ENCODE measurements at places on chromosomes 7 and 10.

GRCh38 chr7:139560199-139560598 lies 36.7 kb downstream of the CLEC2L start:
- no peak for DNase-seq

- no peak for DNase-seq
These were observed 353.7 kb upstream of the ANKRD30A start for GRCh38 chr10:36771725-36772124.

GRCh38 chr7:135397689-135398088 lies 112.2 kb downstream of the CNOT4 start:
- no peak for DNase-seq

- no peak for DNase-seq
These were observed 701 bp upstream of the CUL1 start for GRCh38 chr7:148698007-148698396.

DNA sequence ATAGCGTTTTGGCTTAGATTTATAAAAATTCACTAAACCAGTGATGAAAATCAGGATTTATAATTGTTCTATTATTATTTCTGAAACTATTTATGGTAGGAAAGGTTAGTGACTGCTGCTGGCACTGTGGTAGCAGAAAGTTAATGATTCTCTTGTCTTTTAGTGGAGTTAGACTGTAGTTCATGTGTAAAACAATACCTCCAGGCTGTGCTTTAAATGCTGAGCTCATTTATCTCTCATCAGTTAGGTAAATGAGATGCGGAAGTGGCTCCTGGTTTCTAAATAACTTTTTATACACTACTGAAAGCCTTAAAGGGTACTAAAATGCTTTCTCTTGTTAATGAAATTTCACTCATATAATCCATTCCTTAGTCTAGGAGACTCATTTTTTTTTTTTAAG lies 326.8 kb upstream of the POT1 start:
- no peak for DNase-seq

DNA sequence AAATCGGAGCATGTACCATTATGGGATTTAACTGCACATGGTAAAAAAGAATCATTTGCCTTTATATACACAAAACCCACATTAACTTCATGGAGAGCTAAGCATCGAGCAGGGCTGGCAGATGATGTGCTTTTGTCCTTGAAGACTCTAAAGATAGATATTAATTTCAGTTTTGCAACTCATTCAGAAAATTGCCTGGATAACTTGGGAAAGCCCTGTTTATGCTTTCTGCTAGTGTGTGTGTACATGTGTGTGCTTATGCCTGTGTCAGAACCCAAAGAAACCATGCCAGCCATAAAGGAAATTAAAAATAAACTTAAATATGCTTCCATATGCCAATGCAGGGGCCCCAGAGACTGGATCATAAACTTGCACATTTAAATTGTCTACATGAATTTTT lies 640.0 kb downstream of the PARD3 start:
- no peak for DNase-seq

GRCh38 chr10:42753507-42754154 lies 29.0 kb upstream of the BMS1 start:
- DNase-seq = no peak

DNA sequence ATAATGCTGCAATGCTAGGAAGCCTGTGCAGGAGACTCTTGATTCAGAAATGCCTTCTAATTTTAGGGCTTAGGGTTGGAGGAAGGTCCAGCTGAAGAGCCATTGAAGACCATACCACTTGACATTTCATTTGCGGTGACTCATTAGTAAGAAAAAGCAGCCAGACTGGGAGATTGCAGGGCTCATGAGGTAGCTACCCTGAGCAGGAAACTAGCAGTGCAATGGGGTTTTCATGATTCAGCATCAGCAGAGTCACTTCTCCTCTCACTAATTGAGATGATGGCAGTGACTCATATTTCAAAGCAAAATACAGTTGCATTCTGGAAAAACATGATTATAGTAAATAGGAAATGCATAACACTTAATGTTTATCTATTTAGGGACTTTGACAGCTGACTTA lies 434.1 kb downstream of the DNAJB9 start:
- DNase-seq = no peak

GRCh38 chr7:69638674-69639073 lies 40.4 kb downstream of the AUTS2 start:
- no peak for DNase-seq

DNA sequence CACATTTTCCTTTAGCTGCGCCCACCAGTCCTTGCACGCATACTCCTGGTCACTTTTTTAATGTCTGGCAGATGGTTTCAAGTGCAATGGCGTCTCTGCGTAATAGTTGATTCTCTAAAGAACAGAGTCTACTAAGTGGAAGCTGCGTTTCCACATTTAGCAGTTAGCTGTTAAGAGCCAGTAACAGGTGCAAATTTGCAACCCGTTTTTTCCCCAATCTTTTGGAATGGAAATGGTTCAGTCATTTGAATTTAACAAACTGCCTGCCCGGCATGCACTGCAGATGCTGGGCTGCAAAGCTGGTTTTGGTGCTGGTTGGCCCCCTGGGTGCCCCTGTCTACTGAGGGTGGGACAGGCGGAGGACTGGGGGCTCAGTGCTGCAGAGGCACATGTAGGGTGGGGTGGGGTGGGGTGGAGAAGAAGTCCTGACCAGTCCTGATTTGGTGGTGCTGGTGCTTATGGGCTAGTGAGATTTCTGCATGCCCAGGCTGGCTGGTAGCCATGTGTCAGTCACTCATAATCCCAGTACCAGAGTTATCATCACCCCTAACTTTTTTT lies 43.9 kb downstream of the CUX1 start:
- no peak for DNase-seq

GRCh38 chr7:117134411-117134810 lies 181.1 kb downstream of the ST7 start:
- no peak for DNase-seq

DNA sequence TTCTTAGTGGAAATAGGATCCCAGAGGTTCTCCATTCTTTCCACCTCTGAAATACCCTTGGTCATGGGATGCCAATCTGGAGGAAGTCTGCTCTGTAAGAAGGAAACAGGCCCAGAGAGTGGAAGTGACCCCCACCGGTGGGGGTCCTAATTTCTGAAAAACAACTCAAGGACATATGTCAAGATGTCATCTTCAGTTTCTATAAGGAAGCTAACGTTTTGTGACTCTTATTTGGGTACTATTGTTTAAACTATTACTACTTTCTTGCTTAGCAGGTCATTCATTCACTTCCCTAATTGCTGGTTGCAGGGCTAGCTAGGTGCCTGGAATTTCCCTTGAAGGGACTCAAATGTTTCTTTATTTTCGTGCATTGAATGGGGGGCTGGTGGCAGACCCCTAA lies 1.9 kb upstream of the ZNF775 start:
- DNase-seq = no peak

DNA sequence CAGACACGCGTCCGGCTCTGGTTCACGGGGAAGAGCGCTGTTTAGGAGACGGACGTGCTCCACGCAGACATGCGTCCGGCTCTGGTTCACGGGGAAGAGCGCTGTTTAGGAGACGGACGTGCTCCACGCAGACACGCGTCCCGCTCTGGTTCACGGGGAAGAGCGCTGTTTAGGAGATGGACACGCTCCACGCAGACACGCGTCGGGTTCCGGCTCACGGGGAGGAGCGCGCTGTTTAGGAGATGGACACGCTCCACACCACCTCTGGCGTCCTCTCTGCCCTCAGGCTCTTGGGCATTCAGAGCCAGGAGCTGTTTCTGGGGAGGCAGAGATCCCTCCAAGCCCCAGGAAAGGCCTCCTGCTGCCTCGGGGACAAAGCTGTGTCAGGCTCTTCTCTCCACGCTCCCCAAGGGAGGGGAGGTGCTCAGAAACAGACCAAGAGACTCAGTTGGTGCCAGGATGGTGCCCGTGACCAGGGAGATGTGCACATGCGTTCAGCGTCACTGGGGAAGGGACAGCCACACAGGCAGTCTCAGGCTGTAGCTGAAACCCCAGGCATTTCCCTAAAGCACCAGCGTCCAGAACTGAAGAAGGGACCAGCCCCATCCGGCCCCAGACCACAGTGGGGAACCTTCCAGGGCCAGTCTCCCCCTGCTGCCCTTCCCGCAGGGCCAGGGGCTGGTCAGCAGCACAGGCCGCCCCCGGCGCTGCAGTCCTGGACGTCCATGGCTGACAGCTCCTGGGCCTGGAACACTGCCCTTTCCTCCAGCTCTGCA lies 175.6 kb downstream of the ELFN1 start:
- DNase-seq = no peak

- no peak for DNase-seq
These were observed 528.7 kb upstream of the DPP6 start for GRCh38 chr7:153523320-153524015.

- no peak for DNase-seq
These were observed 194.6 kb downstream of the MAGI2 start for GRCh38 chr7:79258826-79259225.

GRCh38 chr10:96608262-96608661 lies 21.4 kb upstream of the TM9SF3 start:
- no peak for DNase-seq

DNA sequence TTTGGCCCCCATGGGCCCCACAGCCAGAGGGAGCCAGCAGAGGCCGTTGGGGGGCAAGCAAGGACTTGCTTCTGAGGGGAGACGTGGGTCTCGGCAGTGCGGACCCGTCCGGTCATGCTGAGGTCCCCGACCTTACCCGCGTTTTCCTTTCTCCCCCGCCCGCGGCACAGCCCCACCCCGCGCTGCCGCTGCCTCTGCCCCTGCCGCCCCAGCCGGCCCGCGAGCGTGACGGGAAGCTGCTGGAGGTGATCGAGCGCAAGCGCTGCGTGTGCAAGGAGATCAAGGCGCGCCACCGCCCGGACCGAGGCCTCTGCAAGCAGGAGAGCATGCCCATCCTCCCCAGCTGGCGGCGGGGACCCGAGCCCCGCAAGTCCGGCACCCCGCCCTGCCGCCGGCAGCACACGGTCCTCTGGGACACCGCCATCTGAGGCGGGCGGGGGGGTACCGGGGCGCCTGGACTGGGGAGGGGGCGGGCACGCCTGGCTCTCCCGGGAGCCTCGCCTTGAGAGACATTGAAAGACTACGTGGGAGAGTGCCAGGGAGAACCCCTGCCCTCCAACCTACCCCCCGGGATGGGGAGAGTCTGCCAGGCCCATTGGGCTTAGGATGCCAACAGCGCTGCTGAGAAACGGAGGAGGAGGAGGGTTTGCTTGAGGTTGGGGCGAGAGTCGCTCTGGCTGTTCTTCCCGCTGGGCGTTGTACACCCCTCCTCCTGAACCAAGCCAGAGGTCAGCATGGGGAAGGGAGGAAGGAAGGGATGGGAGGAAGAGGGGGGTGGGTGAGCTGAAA lies 9.9 kb downstream of the NYAP1 start:
- DNase-seq = peak; percentile 54

- DNase-seq = no peak
These were observed 18.7 kb upstream of the ZNF488 start for GRCh38 chr10:47402641-47403301.

GRCh38 chr10:118551535-118552100 lies 43.8 kb downstream of the PRLHR start:
- DNase-seq = no peak

DNA sequence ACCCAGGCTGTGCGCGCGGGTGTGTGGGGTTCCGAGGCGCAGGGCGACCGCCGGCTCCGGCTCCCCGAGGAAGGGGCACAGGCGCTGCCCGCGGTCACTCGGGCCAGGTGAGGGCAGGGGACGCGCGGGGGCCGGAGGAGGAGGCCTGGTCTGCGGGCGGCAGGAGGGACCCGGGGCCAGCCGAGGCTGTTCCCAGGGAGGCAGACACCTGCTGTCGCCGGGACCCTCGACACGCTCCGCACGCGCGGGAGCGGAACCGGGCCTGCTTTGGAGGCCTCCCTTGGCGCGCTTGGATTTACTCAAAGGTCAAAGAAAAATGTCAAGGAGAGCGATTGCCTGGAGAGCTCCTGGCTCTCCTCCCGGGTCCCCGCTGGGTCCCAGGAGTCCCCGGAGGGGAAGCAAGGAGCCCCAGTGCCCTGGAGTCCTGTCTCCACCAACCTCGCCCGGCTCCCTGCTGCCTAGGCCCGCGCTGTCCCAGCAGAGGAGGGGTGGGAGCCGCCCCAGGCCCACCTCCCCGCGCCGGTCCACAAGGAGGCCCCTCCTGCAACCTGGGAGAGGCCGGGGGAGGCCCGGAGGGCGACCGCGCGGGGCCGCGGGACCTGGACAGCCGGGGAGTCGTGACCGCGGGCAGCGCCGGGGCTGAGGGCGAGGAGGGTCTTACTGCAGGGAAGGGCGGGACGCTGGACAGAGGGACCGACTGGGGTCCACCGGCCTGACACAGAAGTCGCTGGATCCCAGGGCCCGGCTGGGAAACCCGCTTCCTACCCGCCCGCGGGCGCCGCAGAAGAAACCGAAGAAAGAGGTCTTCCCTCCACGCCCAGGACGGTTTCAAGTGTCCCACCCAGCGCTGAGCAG lies 348.9 kb downstream of the DNAJB6 start:
- no peak for DNase-seq

DNA sequence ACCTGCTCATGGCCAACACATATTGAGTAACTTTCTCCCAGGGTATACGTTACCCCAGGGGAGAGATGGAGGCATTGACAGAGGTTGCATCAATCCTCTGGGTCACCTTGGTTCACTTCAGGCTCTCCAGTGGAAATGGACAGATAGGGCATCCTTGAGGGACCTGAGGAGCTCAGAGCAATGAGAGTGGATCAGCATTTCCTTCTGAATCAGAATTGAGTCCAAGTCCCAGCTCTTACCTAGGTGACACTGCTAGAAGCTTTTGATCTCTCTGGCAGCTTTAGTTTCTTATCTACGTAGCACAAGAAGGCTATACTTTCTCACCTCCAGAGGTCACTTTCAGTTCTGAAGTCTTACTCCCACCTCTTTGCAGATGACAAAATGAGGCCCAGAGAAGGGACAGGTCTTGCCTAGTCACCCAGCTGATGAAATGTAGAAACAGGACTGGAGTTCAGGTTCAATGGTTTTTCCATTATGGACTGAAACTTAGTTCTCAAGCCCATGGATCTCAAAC lies 35.2 kb downstream of the PANK1 start:
- no peak for DNase-seq

- no peak for DNase-seq
These were observed 92.6 kb downstream of the OAT start for GRCh38 chr10:124325998-124326636.

DNA sequence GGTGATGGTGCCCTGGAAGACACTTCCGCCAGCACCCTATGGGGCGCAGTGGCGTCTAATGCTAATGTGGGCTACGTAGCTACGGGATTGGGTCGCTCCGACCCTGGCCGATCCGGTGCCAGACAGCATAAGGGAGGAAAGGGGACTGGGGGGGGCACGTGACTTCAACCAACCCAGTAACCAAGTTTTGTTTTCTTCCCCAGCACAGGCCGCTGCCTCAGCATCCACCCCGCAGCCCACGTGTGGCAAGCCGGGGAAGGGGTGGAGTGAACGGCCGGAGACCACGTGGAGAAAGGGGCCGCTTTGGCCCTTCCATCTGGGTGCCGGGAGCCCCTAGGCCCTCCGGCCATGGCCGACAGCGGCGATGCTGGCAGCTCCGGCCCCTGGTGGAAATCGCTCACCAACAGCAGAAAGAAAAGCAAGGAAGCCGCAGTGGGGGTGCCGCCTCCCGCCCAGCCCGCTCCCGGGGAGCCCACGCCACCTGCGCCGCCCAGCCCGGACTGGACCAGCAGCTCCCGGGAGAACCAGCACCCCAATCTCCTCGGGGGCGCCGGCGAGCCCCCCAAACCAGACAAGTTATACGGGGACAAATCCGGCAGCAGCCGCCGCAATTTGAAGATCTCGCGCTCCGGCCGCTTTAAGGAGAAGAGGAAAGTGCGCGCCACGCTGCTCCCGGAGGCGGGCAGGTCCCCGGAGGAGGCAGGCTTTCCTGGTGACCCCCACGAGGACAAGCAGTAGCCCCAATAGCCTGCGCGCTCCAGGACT lies 2.5 kb downstream of the PRR15 start:
- no peak for DNase-seq

- DNase-seq = no peak
These were observed 11.3 kb downstream of the KAT6B start for GRCh38 chr10:74837743-74838142.

All from stimulated activated CD4-positive, alpha-beta T cell treated with anti-CD3 and anti-CD28 coated beads, Interleukin-1b, Interleukin-23, amount 100 ng/mL, for 4 hours (primary cell).